ENCODE measurements at places on chromosomes 1 and 21.
A peak's percentile ranks its signal among the peaks of the same experiment; 100 is the strongest.

DNA sequence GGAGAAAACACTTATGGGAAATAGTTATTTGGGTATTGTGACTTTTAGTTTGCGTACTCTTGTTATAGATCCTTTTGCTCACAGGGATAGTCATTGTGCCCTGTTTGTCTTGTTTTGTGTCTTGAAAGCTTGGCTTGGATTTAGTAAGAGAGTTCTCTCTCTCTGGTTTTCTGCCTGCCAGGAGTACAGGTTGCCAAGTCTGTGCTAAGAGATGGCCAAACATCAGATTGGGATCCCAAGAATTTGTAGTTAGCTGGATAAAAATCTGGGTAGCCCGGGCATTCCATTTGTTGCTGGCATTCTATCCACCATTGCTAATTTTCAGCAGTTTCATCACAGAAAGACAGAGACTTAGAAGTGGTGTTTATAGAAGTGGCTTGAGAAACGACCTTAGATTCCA lies 222.2 kb downstream of the NRIP1 start:
- DNase-seq = no peak

DNA sequence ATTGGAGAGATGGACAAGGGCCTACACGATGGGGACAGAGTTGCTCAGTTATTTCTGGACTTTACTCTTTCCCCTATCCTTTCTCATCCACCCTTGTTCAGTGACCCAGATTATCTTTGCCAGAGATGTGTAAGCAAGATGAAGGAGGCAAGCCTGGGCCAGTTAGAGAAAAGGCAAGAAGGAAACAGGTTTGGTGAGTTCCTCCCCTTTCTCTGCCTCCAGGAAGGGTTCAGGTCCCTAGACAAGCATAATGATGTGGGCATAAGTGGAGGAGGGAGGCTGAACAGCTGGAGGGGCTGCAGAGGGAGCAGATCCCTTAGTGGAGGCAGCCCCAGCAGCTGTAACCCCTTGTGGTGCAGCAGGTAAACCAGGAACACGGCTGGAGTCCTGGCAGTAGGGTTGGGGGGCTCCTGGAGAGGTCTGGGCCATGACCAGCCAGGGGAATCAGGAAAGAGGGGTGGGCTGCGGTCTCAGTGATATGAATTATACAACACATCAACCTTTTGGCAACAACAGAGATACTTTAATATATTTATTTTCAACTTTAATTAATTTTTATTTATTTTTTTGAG lies 9.2 kb upstream of the CDC42 start:
- no peak for DNase-seq

GRCh38 chr1:92975551-92976232 lies 14.4 kb upstream of the DIPK1A start:
- DNase-seq = no peak

DNA sequence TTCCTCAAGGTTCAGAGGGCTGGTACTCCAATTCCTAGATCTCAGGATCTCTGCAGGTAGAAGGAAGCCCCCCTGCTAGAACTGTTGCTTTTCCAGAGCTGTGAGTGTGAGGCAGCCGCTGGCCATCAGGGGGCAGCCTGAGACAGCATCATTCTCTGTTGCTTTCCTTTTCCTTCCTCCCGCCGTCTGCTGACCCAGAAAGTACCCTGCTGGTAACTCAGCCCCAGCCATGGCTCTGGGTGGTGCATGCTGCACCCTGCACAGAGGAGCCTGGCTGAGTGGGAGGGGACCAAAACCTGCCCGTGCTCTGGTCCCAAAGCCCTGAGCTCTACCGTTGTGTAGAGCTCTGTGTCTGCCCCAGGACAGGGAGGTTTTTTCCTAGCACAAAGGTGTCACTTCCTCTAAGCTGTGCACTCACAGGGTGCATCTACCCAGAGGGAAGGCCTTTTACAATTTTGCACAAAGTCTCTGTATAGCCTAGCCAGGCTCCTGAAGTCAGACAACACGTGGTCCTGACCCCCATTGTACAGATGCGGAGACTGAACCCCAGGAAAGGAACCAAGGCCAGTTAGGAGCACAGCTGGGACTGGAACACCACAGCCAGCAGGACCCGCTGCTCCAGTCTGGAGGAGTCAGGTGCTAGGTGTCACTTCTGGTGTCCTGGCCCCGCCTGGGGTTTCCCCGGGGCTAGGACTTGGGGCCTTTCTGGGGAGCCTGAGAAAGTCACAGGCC lies 5.6 kb upstream of the FAM131C start:
- peak; percentile 53 for DNase-seq

- DNase-seq = no peak
Observed at GRCh38 chr1:231580874-231581273, 45.7 kb upstream of the DISC1 start.

- DNase-seq = no peak
Observed at GRCh38 chr1:204198348-204199340, 2.4 kb upstream of the KISS1 start.

DNA sequence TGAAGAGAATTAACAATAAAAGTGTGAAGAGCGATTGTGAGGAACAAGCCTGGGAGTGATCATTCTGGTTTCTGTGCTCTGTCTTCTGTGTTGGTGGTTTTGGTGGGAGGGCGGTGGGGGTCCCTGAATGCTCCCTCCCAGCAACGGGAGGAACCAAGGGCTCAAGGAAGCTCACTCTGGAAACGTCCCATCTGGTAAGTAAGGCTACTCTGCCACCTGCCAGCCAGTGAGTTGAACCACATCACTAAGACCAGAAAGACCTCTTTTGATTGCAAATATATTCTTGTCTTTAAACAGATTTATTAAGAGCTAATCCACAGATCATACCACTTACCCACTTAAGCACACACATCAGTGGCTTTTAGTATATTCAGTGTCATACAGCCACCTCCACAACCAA lies 125.0 kb downstream of the PRDM2 start:
- no peak for DNase-seq

DNA sequence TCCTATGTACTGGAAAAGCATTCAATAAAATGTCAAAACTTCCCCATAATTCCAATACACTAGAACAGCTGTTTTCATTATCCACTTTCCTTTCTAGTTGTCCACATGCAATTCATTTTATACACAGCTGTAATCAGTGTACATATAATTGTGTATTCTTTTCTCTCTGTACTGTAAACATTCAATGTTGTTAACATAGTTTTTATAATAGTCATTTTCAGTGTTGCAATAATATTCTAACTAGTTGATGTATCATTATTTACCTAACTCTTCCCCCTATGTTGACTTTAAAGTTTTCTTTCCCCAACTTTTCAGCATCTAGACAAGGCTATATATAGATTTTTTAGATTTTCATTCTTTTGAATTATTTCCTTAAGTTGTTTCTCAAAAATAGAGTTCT lies 44.4 kb downstream of the DIPK1A start:
- no peak for DNase-seq

GRCh38 chr1:69752831-69753230 lies 185.1 kb downstream of the LRRC7 start:
- no peak for DNase-seq

- no peak for DNase-seq
Observed at GRCh38 chr1:157181790-157182189, 43.6 kb upstream of the ETV3 start.

GRCh38 chr1:39321979-39322378 lies 117.5 kb downstream of the MACF1 start:
- no peak for DNase-seq

- DNase-seq = no peak
Observed at GRCh38 chr1:92105546-92106081, 25.5 kb downstream of the BTBD8 start.

DNA sequence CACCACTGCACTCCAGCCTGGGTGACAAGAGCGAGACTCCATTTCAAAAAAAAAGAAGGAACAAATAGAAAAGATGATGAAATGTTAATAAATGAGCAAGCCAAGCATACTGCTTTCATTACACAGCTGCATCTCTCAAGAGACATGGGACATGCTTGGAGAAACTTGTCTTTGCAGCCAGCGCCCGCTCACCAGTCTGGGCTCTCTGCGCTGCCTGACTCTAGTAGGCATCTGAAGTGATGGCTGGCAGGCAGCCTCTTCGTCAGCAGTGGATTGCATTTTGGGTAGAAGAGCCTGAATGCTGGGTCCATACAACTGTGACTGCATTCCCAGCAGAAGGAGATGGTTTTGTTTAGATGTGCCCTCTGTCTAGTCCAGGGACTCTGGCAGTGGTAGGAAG lies 48.0 kb downstream of the IL6R start:
- DNase-seq = no peak

- no peak for DNase-seq
Observed at GRCh38 chr1:17245816-17246325, 3.0 kb upstream of the PADI3 start.

GRCh38 chr1:24298606-24299005 lies 20.6 kb upstream of the GRHL3 start:
- no peak for DNase-seq
